ENCODE measurements at places on chromosomes 5 and 9.

GRCh38 chr9:130543859-130544258 lies 35.5 kb upstream of the FUBP3 start:
- no peak for DNase-seq

DNA sequence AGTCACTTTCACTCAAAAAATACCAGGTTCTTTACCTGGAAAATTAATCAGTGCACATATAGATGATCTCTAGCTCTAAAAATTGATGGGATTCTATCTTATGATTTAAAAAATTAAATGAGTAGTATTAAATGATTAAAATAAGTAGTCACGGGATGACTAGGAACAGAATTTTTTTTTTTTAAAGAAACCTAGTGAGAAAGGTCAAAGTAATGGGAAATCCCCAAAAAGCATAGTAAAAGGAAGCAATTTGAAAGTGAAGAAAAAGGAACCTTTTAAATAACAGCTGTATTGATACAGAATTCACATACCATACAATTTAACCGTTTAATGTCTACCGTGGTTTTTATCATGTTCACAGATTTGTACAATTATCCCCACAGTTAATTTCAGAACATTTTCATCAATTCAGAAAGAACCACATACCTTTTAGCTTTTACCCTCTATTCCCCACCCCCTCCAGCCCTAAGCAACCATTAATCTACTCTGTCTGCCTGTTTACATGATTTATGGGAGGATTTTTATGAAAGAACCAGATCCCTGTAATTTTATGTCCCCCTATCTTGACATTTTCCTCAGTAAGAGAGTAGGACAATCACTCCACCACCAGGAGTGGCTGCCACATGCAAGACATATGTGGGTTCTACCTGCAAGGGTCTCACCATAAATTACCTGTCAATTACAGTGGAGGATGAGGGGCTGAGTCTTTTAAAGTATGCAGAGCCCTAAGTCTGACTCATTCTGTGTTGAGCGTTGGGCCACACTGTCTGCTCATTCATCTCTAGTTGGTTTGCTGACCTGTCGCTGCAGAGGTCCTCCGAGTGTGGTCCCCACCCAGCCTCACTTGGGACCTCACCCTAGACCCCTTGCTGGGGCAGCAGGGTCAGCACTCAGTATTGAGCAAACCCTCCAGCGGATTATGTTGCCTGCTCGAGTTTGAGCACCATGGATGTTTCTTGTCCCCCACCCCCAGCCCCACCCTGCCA lies 16.0 kb downstream of the ANKRD33B start:
- no peak for DNase-seq

GRCh38 chr9:128249908-128250838 lies 25.6 kb downstream of the GOLGA2 start:
- peak; percentile 100 for DNase-seq

GRCh38 chr5:81006947-81007636 lies 46.9 kb downstream of the RASGRF2 start:
- DNase-seq, result peak; percentile 36

- DNase-seq, result peak; percentile 96
These were observed at the start of gene TBC1D2 for GRCh38 chr9:98255578-98256296. Gene TBC1D2, minus strand, starts transcription at chr9:98255649. Its CDS starts 108 bp downstream, at chr9:98255541.

DNA sequence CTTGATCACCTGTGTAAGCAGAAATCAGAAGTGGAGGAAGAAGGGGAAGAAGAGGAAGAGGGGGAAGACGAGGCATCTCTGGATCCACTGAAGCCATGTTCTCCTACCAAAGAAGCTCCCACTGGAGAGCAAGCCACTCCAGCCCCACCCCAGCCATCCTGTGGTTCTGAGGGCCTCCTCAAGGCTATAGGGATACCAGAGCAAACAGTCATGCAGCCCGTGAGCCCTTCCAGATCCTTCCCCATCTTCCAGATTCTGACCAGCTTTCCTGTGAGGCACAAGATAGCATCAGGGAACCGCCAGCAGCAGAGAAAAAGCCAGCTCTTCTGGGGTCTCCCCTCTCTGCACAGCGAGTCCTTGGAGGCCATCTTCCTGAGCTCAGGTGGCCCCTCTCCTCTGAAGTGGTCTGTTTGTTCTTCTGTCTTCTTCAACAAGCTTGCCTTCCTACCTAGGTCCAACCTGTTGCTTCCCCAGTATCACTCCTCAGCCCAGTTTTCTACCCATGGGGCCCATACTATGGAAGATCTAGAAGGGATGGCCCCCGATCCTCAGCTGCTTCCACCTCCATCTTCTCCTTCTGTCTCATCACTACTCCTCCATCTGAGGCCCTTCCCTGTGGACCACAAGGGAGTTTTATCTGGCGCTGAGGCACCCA lies 29.4 kb downstream of the VCP start:
- no peak for DNase-seq

GRCh38 chr5:158877706-158878105 lies 222.0 kb downstream of the EBF1 start:
- no peak for DNase-seq

DNA sequence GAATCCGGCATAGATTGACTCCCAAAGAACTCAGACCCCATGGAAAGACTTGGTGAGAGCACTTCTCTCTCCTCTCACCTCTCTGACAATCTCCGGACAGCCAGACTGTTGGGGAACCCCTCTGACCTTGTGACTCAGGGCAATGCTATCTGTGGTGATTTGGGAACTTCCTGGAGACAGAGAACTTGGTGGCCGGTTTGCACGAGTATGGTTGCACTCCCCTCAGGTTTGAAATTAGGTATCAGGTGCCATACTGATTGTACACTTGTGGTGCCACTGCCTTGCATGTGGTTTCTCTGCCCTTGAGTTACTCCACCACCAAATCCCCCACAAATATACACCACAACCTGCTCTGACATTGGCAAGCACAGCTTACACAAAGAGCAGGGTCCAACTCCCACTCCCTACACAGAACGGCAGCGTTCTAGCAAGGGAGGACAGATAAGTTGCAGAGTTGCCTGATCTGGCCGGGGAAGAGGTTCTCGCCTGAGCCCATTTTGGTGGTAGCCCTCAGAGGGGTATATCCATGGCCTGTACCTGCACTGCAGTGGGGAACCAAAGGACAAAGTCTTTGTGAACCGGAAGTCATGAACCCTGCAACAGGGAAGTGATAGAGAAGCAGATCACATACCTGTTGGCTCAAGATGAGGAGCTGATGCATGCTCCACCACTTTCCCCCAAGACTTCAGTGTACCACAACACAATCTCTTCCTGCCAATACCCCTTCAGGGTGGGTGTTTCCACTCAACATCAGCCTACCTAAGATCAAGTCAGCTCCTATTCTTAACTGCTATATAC lies 255.1 kb downstream of the MCTP1 start:
- DNase-seq, result no peak

GRCh38 chr9:6545017-6545691 lies 100.4 kb downstream of the GLDC start:
- DNase-seq, result no peak

DNA sequence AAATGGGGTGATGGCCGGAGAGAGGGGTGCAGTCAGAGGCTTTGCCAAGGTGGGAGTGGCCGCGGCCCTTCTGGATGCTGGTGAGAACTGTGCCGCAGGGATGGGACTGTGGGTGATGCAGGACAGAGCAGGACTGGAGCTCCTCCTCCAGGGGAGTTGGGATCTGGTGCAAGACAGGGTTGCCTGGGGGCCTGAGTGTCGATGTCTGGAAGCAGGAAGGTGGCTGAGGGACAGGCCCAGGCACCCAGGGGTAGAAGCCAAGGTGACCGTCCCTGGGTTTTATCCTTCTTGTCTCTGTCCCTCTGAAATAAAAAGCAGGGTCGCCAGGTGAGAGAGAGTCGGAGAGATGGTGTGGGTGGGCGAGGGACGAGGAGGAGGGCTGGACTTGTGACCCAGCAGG lies 89.1 kb upstream of the IER5L start:
- no peak for DNase-seq

DNA sequence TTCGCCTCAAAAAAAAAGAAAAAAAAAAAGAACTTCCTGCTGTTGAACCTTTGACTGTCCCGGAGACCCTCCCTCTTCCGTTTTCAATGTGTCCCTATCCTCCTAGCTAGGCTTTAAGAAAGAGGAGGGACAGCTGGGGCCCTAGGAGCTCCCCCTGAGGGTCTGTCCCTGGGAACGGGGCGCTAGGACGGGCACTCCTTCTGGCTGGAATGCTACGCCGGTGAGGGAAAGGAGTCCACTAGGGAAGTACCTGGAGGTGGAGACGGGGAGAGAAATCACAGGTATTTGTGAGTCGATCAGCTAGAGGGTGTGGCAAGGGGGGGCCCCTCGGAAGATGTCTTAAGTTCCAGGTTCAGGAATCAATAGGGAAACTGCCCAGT lies 4.6 kb downstream of the SIT1 start:
- no peak for DNase-seq
